ENCODE measurements at places on chromosomes 6 and 20.

DNA sequence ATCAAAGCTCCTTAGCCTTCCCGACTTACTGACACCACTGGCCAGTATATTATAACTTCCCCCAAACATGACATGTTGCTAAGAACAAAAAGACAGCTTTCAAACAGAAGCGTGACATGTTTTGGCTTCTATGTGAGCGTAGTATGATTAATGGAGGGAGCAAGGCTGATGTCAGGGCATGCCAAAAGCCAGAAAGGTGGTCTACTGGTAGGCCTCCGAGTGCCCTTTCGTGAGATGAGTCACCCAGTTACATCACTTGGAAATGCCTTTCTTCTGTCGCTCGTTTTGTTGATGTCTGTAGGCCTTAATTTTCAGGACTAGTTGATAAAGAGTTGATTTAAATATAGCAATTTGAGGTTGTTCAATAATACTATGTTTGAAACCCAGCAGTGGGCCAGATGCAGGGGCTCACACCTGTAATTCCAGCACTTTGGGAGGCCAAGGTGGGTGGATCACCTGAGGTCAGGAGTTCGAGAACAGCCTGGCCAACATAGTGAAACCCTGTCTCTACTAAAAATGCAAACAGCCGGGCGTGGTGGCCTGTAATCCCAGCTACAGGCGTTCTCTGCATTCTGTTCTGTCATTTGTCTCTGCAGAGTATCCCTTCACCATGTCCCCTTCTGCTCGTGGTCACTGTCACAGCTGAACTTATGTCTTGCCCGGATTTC is 53.3 kb downstream of the CNKSR3 start:
- no peak for DNase-seq

- peak; percentile 64 for DNase-seq
Observed at GRCh38 chr20:62822788-62823651, 6.2 kb downstream of the COL9A3 start.

DNA sequence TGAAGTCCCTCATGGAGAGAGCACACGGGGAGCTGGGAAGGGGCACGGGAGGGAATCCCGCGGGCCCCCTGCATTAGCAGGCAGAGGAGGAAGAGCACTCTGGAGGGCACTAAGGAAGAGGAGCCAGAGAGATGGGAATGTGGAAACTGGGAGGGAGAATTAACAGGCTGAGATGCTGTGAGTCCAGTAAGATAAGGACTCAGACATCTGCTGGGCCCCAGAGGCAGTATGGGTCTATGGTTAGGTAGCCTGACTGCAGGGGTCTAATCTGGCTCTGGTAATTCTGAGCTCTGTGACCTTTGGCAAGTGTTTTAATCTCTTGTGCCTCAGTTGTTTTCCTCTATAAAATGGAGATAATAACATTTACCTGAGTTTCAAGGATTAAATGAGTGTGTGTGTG is 15.7 kb upstream of the SRSF3 start:
- no peak for DNase-seq

DNA sequence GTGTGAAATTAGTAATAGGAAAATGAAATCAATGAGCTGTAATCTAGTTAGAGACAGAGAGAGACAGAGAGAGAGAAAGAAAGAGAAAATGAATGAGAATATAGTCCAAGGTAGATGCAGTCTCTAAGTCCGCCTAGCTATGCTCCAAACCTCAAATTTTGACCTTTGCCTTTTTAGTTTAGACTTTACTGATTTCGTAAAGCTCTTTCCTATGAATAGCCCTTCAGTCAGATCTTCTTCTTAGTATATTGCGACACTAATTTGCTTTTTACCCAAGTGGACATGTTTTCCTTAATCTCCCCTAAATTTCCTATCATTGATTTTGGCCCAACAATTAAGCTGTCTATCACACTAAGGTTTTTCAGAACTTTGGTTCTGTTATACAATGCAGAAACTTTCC is 49.5 kb downstream of the TFAP2D start:
- DNase-seq = no peak

DNA sequence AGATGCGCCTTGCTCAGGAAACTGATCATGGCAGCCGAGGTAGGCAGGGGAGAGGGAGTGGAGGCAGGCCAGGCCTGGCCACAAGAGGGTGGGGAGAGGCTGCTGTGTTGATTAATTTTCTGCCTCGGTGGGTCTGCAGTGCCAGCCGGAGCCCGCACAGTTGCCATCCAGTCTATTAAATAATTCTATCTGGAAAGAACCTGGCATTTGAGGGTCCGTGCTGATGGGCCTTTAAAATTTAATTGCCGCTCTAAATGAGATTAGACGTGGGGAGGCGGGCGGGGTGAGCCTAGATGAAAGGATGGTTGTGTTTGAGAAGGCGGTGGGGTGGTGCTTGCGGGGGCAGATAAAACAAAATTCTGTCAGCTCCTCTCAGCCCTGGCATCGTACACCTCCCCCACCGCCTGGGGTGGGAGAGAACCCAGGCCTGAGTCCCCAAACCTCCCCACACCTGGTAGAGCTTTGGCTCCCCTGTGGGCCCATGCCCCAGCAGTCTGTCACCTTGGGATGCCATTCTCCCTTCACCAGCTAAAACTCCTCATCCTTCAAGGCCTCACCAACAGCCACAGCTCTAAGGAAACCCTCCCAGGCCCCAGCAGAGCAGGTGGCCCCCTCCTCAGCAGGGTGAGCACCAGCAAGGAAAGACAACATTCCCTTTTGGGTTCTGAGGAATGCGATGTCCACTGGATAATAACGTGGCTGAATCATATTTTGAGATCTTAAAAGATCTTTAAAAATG is 167.3 kb downstream of the GRM4 start:
- no peak for DNase-seq

DNA sequence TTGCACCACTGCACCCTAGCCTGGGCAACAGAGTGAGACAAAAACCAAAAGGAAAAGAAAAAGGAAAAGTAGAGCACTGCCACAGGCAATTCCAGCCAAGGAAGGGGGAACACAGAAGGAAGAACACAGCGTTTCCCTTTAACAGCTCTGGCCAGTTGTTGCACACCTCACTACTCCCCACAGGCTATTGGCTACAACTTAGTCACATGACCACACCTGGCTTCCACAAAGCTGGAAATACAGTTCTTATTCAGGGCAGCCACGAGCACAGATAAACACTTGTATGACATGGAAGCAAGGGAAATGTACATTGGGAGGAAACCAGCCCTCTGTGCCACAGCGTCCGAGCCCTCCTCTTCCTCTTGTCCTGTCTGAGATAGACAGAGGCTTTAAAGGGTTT is 249.0 kb upstream of the JARID2 start:
- no peak for DNase-seq

DNA sequence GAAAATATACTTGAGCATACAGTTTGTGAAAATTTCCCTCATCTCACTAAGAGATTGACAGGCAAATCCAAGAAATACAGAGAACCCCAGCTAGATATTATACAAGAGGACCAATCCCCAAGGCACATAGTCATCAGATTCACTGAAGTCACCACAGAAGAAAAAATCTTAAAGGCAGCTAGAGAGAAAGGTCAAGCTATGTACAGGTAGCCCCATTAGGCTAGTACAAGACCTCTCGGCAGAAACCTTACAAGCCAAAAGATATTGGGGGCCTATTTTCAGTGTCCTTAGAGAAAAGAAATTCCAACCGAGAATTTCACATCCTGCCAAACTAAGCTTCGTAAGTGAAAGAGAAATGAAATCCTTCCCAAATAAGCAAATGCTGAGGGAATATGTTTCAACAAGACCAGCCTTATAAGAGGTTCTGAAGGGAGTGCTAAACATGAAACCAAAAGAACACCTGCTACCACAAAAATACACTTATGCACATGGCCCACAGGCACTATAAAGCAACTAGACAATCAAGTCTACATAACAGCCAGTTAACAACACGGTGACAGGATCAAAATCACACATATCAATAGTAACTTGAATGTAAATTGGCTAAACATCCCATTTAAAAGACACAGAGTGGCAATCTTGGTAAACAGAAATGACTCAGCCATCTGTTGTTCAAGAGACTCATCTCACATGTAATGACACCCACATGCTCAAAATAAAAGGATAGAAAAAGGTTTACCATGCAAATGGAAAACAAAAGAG is 96.3 kb downstream of the FHL5 start:
- peak; percentile 82 for DNase-seq

DNA sequence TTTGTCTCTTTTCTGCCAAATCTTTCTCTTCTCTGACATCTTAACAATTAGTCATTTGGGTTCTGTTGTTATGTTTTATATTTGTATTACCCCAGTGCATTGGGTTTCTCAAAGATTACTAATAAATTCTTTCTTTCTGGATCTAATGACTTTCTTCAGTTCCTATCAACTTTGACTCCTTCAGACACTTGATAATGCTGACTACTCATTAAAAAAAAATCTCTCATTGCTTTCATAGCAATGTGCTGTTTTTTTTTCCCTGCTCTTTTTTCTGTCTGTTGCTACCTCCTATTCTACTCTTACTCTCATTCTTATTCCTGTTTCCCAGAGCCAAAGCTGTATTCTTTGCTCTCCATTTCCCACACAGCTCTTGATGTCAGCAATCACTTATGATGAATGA is 81.3 kb upstream of the MAP3K7 start:
- no peak for DNase-seq

DNA sequence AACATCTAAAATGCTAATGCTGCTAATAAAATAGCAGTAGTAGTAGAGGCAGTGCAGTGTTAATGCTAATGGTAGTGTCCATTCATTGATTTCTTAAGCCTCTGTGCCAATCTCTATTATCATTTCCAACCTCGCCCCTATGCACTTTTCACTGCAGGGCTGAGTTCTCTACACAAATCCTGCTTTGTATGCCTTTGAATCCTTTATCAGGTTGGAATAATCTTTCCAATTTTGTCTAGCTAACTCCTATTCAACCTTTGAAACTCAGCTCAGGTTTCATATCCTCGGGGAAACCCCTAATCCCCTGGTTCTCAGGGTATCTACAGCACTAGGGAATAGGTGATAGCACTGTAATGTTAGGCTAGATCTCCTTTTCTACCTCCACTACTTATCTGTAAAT is 284.0 kb upstream of the RUNX2 start:
- DNase-seq = no peak

DNA sequence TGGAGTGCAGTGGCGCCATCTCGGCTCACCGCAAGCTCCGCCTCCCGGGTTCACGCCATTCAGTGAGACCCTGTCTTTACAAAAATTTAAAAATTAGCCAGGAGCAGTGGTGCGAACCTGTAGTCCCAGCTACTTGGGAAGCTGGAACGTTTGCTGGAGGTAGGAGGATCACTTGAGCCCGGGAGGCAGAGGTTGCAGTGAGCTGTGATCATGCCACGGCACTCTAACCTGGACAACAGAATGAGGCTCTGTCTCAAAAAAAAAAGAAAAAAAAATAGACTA is 5.7 kb upstream of the PARD6B start:
- no peak for DNase-seq

- DNase-seq = peak; percentile 14
Observed at GRCh38 chr6:147154454-147154853, 49.8 kb upstream of the STXBP5 start.

DNA sequence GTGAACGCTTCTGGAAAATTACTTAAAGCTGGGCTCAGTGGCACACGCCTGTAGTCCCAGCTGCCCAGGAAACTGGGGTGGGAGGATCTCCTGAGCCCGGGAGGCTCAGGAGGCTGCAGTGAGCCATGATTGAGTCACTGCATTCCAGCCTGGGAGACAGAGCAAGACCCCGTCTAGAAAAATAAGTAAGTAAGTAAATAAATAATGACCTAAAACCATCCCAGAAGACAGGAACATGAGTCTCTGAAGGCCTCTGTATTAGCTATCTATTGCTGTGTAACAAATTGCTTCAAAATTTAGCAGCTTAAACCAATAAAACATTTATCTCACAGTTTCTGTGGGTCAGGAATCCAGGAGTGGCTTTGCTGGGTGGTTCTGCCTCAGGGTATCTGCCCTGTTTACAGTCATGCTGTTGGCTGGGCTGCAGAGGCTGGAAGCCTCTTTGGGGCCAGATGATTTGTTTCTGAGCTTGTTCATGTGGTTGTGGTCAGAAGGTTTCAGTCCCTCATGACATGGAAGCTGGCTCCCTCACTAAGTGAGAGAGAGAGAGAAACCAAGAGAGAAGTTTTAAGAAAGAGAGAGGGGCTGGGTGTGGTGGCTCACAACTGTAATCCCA is 48.4 kb upstream of the NCOA3 start:
- DNase-seq = no peak

Measured in NCI-H1436 (cell line).